ENCODE measurements at places on chromosomes 16 and 17.

- no peak for DNase-seq
Observed at GRCh38 chr17:41987642-41988041, 21.0 kb downstream of the CNP start.

- no peak for DNase-seq
Observed at GRCh38 chr17:33871720-33872540, 383.2 kb upstream of the CCL2 start.

DNA sequence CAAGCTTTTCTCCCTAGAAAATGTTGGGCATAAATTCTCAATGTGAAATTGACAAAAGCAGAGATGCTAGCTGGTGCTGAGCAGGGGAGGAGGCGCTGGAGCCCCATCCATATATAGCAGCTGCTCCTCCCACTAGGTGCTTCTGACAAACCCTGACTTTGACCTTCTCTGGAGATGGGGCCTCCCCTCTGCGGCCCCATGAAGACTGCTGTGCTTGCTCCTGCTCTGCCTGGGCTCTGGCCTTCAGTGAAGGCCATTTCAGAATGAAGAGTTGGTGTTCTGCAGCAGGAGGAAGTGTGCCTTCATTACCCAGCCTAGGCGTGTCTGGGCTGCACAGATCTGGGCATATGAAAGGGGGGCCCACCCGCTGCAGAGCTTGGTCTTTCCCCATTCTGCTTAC lies 29.7 kb downstream of the ASIC2 start:
- no peak for DNase-seq

DNA sequence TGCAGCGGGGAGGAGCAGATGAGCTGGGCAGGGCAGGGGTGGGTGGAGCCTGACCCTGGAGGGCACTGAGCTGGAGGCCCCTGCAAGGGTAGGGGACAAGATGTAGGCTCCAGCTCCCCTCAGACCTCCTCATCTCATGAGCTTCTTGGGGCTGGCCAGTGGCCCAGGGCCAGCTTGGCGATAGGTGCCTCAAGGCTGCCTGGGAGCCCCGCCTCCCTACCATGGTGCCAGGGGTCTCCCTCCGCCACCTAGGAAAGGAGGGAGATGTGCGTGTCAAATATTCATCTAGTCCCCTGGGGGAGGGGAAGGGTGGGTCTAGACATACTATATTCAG lies 3.9 kb downstream of the HIRIP3 start:
- no peak for DNase-seq

DNA sequence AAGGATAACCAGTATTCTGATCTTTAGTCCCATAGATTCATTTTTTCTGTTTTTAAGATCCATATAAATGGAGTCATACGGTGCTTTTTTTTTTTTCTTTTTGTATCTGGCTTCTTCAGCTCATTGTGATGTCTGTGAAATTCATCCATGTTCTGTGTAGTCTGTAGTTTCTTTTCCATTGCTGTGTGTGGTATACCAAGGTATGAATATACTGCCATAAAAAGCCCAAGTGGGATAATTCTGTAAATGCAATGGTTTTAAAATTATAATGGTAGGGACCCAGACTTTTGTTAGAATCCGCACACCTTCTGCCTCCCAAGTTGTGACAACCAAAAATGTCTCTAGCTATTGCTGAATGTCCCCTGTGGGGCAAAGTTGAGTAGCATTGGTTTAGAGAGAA lies 7.6 kb downstream of the NUP93 start:
- no peak for DNase-seq

GRCh38 chr16:85696781-85697180 lies 8.0 kb upstream of the GINS2 start:
- no peak for DNase-seq

GRCh38 chr16:88384222-88385111 lies 1.7 kb downstream of the ZNF469 start:
- no peak for DNase-seq

DNA sequence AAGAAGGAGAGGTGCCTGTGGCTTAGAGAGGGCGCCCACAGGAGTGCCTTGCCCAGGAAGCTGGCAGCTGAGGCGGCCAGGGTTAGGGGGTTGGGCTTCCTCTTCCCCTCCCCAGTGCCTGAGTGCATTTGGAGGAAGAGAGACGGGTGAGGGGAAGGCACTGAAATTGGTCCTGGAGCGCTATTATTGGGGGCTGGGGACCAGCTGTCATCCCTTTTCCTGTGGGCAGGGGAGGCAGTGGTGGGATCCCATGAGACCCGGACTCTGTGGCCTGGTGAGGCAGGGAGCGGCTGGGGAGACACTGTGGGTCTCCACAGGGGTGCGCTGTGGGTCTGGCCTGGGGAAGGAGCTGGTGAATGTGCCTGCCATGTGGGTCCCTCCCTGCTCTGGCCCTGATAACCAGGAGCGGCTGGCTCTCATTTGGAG lies 259.7 kb downstream of the SEC14L1 start:
- peak; percentile 78 for DNase-seq

Measured in stimulated activated CD4-positive, alpha-beta T cell treated with anti-CD3 and anti-CD28 coated beads, Interleukin-2, amount 100 ng/mL, for 48 hours (primary cell).